ENCODE measurements at places on chromosomes 4 and X.

DNA sequence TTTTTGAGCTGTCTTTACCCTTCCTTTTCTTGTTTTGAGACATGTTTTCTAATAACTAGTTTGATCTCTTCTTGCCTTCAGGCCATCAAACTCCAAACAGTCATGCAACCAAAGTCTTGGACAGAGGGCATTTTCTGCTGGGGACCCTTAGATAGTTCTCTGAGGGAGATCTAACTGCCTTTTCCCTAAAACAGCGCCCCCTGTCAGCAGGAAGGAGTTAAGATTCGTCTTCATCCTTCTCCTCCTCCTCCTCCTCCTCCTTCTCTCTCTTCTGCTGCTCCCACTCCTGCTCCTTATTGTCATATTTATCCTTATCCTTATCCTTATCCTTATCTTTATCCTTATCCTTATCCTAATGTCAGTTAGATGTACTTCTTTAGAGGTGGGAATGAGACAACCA is 417.2 kb downstream of the TRAM1L1 start:
- DNase-seq = no peak

- no peak for DNase-seq
Measured at GRCh38 chr4:74206088-74206825, 48.3 kb downstream of the MTHFD2L start.

GRCh38 chrX:115560978-115561604 is at the start of gene PLS3:
TSS of gene PLS3 (plus strand) at chrX:115561174. CDS start at chrX:115610251, 49,077 bp downstream.
- DNase-seq = peak; percentile 88

DNA sequence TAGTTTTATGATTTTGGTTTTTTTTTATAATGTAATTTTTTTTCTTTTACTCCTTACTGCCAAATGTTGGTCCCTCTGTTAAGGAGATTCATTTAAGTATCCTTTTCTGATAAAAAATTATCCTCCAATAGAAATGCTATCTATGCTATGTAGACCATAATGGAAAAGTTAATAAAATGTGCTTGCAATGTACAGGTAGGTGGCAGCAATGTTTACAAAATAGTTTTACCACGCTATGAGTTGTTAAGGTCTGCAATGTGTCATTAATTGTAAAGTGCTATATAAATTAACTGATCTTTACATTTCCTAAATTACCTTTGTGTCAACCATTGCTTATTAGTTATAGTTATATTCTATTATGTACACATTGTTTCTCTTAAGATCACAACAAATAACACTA is 3.8 kb upstream of the CENPC start:
- DNase-seq = no peak

Measured in BE2C (cell line).